Muscle of leg (tissue), 16 donors: ENCODE measurements at places on chromosomes 6 and 20.

DNA sequence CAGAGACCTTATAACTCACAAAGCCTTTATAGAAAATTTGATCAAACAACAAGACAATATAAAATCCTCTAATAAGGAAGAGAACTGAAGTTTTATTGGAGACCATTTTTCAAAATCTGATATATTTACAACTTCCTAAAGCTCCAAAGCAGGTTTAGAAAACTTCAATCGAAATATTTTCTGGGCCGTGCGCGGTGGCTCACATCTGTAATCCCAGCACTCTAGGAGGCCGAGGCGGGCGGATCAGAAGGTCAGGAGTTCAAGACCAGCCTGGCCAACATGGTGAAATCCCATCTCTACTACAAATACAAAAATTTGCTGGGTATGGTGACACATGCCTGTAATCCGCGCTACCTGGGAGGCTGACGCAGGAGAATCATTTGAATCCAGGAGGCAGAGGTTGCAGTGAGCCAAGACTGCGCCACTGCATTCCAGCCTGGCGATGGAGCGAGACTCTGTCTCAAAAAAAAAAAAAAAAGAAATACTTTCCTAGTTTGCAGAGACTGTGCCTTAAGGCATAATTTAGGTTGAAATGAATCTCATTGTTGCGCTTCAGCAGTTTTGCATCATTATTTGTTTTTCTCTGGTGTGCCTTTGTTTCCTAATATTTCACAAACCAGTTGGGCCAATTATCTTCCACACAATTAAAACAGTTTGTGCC lies 60.6 kb upstream of the ASIP start:
- no peak for DNase-seq

DNA sequence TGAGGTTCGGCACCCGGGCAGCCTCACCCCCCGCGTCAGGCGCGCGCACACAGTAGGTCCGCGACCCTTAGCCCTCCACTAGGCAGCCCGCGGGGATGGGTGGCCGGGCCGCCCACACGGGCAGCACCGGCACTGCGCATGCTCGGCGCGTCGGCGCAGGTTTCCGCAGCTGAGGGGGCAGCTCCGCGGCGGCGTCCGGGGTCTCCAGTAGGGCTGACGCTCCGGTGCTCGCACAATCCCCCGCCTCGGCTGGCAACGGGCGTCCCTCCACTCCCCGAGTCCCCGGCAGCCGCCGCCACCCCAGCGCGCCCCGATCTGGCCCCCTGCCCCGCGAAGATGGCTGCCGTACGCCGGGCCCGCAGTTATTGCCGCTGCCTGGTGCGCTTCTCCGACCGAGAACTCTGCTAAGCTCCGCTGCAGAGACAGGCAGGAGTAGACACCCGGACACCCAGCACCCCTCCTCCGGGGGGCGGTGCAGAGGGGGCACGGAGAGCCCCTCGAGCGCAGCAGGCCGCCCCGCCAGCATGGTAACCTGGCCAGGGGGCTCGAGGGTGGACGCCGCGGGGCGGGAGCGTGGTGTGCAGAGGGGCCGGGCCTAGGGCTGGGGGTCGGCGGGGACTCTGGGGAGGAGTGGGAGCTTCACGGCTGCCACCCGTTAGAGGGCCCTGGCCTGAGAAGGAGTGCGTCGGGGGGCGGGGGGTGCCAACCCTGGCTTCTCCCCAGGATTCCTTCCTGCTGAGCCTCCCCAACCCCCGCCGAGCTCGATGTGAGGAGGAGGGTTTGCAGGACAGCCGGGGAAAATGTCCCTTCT lies at the start of gene FBXO9:
FBXO9 (plus strand) TSS at position 139 of the 811 bp plus-strand sequence; CDS start at position 525, 386 bp downstream.
- no peak for DNase-seq

GRCh38 chr6:168494726-168495125 lies 53.7 kb downstream of the SMOC2 start:
- no peak for DNase-seq

DNA sequence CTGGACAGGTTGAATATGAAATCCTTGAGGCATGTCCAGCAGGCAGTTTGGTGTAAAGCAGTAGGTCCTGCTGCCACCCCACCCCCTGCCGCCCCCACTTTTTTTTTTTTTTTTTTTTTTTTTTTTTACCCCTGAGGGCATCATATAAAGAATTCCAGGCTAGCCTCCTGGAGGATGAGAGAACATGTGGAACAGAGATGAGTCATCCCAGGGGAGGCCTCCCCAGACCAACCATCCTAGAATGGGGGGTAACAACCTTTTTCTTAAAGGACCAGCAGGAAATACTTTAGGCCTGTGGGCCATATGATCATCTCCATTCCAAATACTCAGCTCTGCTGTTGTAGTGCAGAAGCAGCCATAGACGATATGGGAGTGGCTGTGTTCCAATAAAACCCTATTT lies 170.9 kb downstream of the GJA10 start:
- no peak for DNase-seq

DNA sequence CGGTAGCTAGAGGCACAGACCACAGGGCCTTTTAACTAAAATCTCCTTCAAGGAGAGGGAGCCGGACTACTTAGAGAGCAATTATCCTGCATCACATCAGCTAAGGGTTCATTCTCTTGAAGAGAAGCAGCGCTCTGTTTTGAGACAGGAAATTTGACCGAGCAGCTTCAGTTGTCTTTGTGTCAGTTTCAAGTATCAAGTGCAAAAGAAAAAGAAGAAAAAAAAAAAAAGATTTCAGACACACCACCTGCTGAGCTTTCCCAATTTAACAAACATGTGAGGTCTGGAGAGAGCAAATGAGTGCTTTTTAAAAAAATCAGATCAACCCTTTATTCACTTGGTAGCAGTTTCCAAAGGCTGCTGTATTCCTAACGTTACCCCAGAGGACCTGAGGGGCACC lies 273.5 kb upstream of the POU3F2 start:
- DNase-seq = no peak

DNA sequence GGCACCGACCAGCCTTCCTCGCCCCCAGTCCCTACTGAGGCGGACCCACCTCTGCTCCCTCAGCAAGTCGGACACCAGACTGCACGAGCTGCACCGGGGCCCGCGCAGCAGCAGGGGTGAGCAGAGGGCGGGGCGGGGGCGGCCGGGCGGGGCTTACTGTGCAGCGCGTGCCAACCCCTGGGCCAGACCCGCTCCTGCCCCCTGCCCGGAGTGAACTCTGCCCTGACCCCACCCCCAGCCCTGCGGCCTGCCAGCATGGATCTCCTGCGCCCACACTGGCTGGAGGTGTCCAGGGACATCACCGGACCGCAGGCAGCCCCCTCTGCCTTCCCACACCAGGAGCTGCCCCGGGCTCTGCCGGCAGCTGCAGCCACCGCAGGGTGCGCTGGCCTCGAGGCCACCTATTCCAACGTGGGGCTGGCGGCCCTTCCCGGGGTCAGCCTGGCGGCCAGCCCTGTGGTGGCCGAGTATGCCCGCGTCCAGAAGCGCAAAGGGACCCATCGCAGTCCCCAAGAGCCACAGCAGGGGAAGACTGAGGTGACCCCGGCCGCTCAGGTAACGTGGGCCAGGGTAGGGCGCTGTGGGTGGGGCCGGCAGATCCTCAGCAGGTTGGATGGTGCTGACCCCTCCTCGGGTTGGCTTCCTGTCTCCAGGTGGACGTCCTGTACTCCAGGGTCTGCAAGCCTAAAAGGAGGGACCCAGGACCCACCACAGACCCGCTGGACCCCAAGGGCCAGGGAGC lies 1.5 kb upstream of the SLC2A4RG start:
- DNase-seq = no peak

GRCh38 chr6:18031680-18032256 lies 44.3 kb upstream of the KIF13A start:
- DNase-seq = no peak

DNA sequence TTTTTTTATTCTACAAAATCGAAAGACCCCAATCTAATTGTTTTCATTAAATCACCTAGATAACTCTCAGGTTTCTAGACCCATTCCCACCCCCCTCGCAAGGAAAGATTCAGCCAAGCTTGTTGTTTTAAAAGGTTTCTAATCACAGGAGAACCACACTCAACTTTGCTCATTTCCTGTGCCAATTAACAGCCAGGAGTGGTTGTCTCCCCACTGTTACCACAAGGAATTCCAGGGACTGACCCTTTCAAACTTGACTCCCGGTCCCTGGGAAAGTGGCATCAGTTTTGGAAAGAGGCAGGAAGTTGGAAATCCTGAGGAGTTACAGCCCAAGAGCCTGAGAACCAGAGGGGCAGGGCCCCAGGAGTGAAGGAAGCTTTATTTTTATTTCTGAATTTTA lies 561.3 kb upstream of the JAG1 start:
- DNase-seq = no peak

DNA sequence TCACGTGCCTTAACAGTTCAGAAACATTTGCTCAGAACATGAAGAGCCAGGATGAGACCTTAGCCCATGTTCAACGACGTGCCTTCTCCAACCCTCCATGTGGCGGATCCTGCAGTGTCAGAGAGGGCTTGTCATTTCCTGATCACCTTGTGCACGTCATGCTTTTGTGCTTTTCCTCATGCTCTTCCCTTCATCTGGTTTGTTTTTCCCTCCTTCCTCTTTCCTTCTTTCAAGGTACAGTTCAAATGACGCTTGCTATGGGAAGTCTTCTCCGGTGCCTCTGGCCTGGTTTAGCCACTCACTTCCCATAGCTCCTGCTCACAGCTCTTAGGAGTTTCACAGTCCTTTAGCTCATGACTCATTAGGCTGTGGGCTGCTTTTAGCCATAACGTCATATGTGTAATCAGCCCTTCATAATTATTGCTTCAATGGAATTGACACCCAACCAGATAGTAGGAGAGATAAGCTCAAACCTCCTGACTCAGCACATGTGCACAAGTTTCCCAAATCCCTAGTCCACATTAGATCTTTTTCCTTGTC lies 102.7 kb upstream of the CNKSR3 start:
- DNase-seq = no peak

DNA sequence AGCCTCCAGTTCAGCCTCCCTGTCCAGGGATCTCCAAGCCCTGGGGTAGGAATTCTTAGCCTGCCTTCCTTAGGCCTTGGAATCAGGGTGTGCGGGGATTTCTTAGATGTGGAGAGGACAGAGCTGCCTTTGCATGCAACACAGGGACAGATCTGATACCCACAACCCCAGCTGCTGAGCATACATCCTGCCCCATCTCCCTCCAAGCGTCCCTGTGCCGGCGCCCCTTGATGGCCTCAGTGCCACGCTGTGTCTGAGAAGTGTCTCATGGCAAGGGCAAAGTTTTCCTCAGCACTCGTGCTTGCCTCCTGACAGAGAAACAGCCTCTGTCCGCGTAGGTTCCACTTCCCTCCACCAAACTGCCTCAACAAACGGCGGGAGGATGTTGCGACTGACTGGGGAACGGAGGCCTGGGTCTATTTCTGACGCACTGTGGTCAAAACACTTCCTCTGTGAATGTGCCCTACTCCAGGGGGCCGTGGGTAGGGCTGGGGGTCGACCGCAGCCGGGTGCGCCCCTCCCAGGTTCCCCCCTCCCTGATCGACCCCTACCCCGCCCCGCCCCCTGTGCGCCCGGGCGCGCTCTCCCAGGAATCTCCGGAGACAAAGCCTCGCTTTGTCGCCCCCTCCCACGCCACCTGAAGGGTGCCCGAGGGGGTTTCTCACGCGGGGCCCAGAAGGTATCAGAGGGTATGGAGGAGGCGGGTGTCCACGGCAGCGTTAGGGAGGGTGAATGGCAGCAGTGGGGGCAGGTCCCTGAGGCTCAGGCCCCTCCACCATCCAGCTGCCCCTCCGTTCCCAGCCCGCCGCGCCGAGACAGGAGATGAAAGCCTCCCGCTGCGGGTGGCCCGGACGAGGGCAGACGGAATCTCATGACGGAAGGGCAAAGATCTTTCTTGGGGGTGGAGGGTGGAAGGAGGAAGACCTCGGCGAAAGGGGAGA lies 806 bp downstream of the MICAL1 start:
- DNase-seq = peak; percentile 80

DNA sequence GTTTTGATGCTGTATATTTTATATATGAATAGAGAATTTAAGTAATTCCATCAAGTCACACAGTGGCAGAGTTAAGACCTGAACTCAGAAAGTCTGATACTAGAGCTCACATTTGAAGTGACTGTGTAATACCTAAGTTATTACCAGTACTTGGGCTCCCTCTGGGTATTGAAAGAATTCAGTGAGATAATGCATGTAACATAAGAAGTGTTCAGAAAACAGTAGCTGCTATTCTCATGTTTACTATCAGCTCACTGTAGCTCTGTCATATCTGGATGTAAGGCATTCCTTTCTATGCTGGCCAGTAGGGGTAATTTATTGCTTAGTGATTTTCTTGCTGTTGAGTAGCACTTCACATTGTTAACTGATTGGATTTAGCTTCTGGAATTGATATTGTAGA lies 44.6 kb downstream of the NKX2-4 start:
- no peak for DNase-seq

GRCh38 chr6:39470506-39470905 lies 148.0 kb upstream of the KCNK16 start:
- DNase-seq = no peak

DNA sequence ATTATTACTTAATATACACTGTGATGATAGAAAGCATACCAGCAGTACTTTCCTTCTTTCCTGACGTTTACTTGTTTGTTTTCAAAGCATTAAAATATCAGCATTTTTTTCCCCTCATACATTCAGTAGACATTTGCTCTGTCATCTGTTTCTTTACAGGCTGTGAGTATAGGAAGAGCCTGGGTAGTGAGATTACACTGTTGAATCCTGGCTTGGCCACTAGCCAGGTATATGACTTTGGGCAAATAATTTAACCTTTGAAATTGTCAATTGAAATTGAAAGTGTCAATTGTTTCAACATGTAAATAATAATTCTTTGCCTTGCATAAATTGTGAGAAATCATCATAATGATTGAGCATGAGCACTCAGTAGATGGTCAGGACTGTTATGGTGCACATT lies 336.2 kb downstream of the CDKAL1 start:
- no peak for DNase-seq

GRCh38 chr20:25206063-25206403 lies 10.5 kb downstream of the ENTPD6 start:
- DNase-seq = no peak

- DNase-seq = no peak
Measured at GRCh38 chr20:42862446-42862845, 327.3 kb downstream of the PTPRT start.

DNA sequence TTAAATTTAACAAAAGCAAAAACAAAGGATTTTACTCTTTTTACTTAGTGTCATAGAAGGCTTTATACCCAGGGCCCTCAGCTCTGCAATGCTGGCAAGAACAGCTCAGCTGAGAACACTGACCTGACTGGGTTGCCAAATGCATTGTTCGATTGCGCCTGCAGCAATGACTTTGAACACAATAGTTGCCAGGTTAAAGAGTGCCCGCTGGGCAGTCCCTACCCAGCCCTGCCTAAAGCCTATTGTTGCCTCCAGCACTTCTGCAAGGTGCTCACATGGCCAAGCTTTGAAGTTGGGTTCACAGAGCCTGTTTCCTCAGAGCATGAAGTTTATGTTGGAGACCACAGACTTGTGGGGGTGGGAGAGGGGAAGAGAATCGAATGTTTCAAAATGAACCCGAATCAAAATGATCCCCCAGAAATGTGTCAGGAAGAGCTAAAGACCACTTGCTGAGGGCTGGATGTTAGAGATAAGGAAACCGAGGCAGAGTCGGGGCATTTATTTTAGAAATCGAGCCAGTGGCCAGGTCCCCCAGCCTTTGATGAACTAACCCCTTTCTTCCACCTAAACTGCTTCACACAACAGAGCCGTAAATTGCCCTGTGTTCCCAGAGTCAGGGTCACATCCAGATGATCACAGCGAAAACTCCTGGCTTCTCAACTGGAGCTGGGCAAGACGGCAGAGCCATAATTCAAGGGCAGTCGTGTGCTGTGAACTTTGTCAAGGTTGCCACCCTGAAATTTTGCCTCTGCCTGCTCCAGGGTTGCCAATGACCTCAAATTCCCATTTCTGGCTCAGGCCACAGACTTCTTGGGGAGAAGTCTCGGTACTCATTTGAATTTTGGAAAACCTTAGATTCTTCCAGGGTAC lies 55.0 kb downstream of the FOXA2 start:
- no peak for DNase-seq
